ENCODE measurements at places on chromosomes 12 and 14.

DNA sequence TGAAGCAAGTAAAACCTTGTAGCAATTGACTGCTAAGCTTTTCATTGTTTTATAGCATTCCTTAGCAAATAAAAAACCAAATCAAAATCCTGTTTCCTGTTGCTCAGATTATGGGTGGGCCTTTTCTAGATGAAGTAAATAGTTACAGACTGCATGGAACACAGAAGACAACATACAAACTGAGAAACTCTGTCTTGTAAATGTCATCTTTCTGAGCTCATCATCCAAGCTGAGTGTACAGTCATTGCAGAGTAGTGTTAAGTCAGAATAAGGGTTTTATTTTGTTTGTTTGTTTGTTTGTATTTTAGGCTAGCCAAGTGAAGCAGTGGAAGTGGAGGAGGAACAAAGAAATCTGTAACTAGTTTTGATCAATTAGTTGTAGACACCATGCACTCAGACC is 24.4 kb upstream of the BTG1 start:
- no peak for DNase-seq

DNA sequence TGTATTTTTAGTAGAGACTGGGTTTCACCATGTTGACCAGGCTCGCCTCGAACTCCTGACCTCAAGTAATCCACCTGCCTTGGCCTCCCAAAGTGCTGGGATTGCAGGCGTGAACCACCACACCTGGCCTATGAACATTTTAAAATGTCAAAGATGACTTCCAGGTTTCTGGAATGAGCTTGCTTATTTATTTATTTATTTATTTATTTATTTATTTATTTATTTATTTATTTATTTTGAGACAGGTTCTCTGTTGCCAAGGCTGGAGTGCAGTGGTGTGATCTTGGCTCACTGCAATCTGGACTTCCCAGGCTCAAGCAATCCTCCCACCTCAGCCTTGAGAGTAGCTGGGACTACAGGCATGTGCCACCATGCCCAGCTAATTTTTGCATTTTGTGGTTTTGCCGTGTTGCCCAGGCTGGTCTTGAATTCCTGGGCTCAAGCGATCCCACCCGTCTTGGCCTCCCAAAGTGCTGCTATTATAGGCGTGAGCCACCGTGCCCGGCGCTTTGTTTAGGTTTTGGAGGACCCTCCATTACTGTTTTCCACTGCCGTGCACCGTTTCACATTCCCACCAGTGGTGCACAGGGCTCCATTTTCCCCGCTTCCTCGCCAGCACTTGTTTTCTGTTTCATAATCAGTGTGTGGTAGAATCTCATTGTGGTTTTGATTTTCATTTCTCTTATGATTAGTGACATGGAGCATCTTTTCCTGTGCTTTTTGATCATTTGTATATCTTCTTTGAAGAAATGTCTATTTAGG is 6.4 kb upstream of the CFAP251 start:
- no peak for DNase-seq

DNA sequence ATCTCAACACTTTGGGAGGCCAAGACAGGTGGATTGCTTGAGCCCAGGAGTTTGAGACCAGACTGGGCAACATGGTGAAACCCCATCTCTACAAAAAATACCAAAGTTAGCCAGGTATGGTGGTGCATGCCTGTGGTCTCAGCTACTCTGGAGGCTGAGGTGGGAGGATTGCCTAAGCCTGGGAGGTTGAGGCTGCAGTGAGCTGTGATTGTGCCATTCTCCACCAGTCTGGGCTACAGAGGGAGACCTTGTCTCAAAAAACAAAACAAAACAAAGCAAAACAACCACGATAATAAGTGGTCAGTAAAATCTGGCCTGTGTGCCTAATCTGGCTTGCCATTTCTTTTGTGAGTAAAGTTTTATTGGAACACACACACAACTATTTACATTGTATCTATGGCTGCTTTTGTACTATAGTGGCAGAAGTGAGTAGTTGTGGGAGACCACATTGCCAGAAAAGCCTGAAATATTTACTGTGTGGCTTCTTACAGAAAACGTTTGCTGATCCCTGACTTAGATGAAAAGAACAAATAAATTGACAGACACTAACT is 19.4 kb upstream of the KLRG1 start:
- DNase-seq, result no peak

DNA sequence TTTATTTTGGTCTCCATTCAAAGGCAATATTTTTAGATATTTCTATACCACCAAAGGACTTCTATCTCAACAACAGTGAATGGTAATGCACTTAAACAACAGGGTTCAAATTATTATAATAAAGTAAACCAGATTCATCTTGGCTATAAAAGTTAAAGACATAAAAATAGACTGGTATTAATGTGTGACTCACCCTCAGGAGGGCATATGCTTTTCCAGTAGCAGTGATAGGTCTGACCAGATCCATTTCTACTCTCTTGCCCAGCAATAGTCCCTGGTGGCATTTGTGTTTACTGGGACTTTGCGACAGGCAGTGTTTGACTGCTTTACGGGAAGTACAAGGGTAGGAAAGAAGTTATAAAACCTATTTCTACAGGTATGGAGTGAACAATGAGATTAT is 353.2 kb upstream of the ATP2B1 start:
- no peak for DNase-seq

GRCh38 chr12:74170645-74171477 is 366.8 kb upstream of the ATXN7L3B start:
- DNase-seq, result no peak

GRCh38 chr12:86634456-86635410 is 378.5 kb upstream of the MGAT4C start:
- no peak for DNase-seq

DNA sequence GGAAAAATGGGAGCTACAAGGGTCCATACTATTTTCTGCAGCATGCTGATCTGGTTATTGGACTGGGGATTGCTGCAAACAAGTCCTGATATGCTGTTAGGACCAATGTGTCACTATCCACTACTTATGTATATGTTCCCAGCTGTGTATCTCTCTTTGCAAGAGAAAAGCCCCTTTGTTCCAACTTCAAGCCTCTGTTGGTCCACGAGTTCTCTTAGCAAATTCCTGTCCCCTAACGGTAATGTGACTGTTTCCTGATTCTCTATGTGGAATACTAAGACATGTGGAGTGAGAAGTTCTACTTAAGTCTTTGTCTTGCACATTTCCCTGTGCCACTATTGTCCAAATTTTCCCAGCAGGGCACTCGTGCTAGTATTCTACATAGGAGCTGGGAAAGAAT is 557.7 kb downstream of the FSCB start:
- DNase-seq, result peak; percentile 71

- no peak for DNase-seq
Measured at GRCh38 chr14:104226421-104227383, 88.3 kb downstream of the KIF26A start.

GRCh38 chr12:58540480-58541299 is 379.6 kb downstream of the LRIG3 start:
- peak; percentile 92 for DNase-seq

- peak; percentile 83 for DNase-seq
Measured at GRCh38 chr12:110689281-110690126, 589 bp upstream of the HVCN1 start.

DNA sequence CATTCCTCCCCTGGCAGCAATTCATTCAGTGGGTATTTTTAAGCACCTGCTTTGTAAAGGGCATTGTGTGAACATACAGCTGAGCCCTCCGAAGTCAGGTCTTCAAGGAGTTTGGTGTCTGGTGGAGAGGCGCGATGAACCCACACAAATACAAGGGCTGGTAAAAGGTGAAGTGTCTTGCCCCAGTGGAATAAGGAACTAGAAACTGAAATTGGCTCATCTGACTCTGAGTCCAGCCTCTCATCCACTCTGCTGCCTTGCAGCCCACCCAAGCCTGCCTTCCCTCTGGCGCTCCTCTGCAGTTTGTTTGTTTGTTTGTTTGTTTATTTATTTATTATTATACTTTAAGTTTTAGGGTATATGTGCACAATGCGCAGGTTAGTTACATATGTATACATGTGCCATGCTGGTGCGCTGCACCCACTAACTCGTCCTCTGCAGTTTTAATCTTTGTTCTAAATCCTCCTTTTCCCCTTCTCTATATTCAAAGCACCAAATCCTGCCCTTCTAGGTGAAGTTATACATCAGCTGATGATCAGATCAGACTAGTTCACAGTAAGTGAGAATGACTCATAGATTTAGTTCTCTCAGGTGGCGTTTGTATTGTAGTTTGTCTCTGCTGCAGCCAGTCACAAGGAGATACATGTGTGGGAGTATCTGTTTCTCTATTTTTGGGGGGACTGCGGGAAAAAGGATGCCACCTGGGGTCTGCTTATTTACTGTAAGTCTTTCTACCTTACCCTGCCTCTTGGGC is 394.5 kb downstream of the APAF1 start:
- no peak for DNase-seq

- DNase-seq, result peak; percentile 14
Measured at GRCh38 chr12:130126023-130126432, 36.2 kb upstream of the FZD10 start.

DNA sequence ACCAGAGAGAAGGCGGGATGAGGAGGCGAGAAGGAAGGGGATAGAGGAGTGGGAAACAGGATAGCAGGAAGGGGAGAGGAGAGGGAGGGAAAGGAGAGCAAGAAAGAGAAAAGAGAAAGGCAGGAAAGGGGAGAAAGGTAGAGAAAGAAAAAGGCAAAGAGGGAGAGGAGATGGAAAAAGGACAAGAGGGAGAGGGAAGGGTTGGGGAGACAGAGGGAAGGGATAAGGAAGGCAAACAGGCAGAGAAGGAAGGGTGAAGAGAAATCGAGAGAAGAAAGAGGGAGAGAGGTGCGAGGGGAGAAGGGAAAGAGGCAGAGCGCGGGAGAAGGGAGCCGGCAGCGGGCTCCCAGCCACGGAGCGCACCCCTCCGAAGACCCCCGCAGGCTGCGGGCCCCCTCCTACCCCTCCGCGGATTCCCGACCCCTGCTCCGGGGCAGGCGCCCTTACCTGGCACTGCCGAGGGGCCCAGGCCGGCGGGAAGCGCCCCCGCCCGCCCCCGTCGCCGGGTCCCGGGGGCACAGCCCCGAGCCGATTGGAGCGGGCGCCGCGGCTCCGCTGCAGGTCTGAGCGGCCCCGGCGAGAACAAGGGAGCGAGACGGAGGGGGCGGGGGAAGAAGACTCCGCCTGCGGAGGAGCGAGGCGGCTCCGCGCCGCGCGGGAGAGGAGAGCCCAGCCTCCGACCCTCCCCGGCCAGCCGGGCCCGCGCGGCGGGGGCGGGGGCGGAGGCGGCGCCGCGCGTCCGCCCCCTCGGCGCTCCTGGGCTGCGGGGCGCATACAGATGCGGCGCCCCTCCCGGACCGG is at the start of gene CDH24:
TSS of gene CDH24 (minus strand) at position 565 of the 801 bp plus-strand sequence. CDS start 1,787 bp downstream, outside the sequence.
- DNase-seq, result peak; percentile 86

DNA sequence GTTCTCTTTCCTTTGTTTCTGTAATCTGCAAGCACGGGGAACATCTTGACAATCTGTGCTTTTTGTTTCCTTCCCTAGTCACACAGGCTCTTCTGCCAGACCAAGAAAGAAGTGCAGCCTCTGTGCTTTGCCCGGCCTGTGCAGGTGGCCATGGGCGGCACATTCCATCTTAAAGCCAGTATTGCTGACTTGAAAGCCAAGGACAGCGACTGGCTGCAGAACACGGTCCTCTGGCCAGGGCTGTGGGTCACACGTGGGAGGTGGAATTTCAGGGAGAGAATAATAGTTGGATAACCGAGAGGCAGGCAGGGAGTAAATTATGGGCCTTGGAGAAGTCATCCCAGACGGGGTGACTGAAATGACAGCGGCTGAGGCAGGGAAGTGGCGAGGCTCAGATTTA is 24.8 kb downstream of the FNTB start:
- no peak for DNase-seq

All from GM23338 (cell line).